ENCODE measurements at places on chromosomes 6 and 20. TPM values are rescaled to one million over a fixed set of nuclear protein-coding genes. Genes with fewer than 3 reads are reported as not detected.

Gene COX4I2
- not detected for total RNA-seq

Gene ZC2HC1B
- total RNA-seq, result not detected

Gene PLA2G7
- total RNA-seq, result not detected

Gene VGLL2
- not detected for total RNA-seq

Gene KHDC1
- 0.80 TPM for total RNA-seq

Gene SLC17A1
- total RNA-seq, result not detected

Gene CNR1
- not detected for total RNA-seq

Gene TRIM10
- total RNA-seq, result not detected

Gene PRDM13
- not detected for total RNA-seq

Gene HAO1
- total RNA-seq, result not detected

Gene DDX43
- 0.53 TPM for total RNA-seq

Gene TSPYL1
- 48.4 TPM for total RNA-seq

Gene GPR31
- total RNA-seq, result not detected

Gene CFB
- 3.9 TPM for total RNA-seq

All from mammary microvascular endothelial cell (primary cell).